SJSA1 (cell line): ENCODE measurements at places on chromosomes 3 and 15.

DNA sequence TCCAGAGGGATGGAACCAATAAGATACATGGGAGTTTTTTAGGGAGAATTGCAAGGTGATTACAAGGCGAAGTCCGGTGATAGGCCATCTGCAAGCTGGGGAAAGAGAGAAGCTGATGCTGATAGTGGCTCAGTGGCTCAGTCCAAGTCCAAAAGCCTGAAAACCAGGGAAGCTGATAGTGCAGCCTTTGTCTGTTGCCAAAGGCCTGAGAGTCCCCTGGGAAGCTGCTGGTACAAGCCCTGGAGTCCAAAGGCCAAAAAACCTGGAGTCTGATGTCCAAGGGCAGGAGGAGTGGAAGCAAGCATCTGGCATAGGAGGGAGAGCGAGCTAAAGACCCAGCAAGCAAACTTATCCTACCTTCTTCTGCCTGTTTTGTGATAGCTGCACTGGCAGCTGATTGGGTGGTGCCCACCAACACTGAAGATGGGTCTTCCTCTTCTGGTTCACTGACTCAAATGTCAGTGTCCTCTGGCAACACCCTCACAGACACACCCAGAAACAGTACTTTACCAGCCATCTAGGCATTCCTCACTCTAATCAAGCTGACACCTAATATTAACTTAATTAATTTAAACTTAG, 16.7 kb downstream of the TFG start:
- no peak for DNase-seq

DNA sequence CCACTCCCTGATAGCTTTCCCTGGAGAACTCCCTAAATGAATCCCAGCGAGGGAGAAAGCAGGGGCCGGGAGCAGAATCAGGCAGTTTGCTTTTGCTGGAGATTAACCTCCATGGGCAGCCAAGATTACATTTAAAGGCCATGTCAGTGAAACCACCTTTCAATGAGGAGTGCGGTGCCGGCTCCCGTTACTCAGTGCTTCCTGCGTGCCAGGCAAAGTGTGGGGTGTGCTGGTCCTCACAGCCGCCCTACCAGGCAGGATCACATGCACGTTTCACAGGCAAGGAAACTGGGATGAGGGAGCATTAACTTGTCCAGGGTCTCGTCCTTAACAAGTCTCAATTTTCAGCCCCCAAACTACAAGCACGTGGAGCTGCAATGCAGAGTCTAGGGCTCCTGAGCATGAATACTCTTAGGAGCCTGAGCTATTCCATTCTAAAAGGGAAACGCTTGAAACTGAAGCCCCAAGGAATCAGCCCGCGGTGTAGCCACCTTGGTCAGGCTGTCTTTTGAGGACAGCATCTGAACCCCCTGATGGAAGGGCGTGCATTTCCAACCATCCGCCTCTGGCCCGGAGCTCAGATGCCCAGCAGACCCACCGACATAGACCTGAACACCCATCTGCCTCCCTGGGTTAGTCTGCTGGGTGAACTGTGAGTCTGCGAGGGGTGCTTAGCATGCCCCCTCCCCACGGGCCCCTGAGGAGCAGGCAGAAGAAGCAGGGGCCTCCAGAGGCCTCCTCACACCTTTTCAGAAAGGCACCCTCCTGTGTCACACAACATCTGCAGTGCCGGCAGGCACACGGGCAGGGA, 5.6 kb downstream of the IGDCC3 start:
- DNase-seq = no peak

GRCh38 chr3:122331886-122332285, 6.8 kb downstream of the CSTA start:
- DNase-seq = no peak

DNA sequence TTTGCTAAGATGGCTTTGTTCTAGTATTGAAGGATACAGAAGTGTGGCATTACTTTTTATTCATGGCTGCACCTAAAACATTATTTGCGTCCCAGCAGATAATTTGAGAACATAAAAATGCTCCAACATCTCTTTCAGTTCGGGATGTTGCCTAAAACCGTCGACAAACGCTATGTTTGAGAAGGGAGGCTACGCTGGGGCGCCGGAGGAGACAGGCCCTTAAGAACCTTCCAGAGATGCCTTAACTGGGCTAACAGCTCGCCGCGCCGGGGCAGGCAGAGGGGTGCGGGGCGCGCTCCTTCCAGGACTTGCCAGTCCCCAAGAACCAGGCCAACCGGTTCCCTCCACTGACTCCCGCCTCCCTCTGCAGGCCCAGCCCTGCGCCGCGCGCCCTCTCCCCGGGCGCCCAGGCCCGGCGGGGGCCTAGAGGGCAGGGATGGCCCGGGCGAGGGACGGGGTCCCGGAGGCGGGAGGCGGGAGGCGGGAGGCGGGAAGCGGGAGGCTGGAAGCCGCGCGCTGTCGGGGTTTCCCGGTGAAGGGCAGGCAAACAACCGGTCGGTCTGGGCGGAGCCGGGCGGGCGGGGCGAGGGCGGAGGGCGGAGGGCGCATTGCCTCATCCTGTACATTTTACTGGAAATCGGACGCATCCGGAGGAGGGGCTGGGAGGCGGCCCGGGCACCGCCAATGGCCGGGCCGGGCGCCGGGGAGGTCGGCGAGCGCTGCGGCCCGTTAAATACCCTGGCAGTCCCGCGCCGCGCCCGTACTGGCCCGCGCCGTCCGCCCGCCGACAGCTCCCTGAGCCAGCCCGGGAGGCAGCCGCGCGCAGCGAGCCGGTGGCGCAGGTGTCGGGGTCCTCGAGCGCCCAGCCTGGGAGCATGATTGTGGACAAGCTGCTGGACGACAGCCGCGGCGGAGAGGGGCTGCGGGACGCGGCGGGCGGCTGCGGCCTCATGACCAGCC, at the start of gene NFKBIZ:
NFKBIZ (plus strand) TSS at position 761 of the 960 bp plus-strand sequence; CDS start at position 876, 115 bp downstream.
- DNase-seq = peak; percentile 82

DNA sequence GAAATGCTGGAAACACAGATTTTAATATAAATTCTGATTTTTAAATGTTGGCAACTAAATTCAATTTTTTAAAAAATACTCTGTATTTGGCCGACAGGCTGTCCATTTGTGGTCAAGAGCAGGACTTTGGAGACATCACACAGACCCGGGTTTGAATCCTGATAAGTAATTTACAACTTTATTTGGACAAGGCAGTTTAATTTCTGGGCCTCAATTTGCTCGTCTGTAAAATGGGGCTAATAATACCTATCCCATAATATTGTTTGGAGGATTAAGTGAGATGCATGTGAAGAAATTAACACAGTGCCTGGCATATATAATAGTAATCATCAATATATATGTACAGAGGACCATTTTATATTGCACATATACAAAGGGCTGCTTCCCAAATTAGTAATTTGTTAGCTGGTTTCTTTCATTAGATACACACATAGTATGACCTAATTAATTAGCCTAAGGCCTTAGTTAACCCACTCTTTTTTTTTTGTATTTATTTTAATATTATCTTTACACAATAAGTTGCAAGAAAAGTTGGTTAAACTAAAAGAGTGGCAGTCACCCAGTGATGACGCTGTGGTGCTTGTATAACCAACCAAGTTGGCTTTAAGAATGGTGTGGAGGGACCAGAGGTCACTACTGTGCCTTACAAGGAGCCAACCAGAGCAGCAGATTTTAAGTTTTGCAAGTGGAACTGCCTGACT, 665 bp downstream of the PIGB start:
- peak; percentile 7 for DNase-seq

DNA sequence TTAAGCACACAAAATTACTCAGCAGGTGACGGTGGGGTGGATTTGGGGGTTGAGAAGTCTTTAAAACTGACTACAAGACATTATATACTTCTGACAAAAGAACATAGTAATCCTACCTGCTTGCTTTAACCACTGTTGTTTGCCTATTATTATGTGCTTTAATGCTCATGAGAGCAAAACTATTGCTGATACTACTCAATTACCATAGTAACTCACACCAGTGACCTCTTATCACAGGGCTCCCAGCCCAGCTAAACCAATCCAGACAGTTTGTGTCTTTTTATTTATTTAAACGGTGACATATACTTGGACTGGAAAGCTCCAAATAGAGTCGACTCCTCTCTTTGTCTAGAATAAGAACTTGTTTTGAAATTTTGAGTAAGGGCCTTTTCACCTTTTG, 42.8 kb upstream of the FEZF2 start:
- DNase-seq = no peak

DNA sequence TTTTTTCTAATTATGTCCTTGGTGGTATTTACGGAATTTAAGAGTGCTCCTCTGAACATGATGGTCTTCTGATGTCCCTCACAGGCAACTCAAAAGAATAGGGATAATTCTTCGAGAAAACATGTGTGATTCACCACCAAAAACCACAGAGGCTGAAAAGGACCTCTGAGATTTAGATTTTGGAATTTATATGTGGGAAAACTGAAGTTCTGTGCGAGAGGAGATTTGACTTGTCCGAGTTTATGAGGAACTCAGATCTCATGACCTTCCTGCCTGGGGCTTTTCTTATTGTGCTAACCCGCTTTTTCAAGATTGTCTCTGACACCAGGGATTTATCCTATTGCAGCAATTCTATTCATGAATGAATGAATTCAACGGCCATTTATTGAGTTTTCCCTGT, 142.4 kb downstream of the FAM43A start:
- peak; percentile 32 for DNase-seq

DNA sequence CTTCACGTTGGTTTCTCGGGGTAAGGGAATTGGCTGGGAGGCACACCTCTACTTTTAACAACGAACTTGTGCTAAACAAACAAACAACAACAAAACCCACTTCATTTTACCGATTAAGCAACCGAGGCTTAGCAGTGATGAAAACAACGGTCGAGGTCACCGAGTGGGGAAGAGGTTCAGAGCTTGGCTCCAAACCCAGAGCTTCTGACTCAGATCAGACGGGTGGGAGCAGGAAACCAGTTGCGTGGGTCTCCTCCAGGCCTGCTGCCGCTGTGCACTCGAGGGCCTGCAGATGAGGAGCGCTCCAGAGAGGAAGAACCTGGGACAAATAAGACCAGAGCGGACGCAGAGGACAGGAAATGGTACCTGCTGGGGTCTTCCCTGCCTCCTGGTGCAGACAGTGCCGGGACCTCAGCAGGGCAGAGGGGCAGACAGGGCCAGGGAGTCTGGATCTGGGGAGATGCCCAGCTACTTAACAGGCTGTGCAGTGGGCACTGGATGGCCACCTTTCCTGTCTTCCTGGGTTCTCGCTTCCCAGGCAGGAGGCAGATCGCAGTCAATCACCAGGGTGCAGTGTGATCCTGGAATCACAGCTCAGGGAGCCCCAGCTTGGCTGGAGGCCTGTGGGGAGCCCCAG, 99.0 kb upstream of the MEF2A start:
- no peak for DNase-seq

DNA sequence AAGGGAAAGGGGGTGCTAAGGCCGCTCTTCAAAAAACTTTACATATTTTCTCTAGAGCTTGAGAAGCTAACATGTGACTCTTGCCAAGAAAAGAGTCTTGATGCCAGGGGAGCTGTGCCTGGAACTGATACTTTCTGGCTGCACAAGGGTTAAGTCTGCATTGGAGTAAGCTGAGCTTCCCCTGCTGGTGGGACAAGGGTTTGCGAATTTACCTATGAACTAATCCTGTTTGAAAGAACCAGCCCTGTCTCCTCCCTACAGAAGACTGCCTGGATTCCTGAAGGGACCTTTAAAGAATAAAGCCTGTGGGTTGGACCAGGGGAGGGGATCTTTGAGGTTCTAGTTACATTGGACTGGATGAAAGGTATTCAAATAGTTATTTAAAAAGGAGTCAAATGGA, 58.3 kb upstream of the EPHA3 start:
- no peak for DNase-seq

DNA sequence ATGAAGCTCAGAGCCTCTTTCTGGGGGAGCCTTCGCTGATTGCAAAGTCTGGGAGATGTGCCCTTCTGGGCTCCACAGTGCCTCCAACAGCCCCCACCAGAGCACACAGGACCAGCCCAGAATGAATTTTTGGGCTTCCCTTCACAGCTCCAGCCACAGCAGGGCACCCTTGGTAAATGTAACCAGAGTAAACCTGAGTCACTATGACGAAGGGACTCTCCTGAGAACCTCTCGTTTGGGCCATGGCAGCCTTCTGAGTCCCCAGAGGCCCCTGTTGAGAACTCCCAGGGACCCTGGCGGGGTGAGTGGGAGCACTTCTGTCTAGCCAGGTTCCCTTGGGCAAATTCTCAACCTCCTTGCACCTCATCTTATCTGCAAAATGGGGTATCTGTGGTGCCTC, 20.8 kb downstream of the FAM3D start:
- DNase-seq = no peak

GRCh38 chr15:66730168-66731021, 28.4 kb downstream of the SMAD6 start:
- peak; percentile 87 for DNase-seq

DNA sequence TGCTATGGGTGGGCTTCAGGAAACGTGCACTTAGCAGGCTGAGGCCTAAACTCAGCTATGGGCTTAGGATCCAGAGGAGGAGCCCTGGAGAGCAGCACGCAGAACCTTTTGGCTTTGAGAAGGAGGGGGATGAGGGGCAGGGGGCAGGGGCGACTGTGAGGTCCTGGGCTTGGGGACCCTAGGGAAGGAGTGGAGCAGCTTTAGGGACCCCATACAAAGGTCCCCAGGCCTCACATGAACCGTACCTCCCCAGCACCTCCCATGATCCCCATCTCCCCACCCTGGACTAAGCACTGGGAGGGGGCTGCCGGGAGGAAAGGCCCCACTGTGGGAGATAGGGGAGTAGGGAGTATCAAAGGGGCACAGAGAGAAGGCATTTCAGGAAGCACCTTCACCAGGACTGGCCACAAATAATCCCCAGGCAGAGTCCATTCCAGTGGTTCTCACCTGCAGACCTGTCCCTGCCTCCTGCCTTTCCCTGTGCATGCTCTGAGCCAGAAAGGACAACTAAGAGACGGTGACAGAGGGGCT, 62.0 kb upstream of the KLF13 start:
- no peak for DNase-seq

- DNase-seq = no peak
Measured at GRCh38 chr15:26724381-26725150, 48.3 kb downstream of the GABRB3 start.

DNA sequence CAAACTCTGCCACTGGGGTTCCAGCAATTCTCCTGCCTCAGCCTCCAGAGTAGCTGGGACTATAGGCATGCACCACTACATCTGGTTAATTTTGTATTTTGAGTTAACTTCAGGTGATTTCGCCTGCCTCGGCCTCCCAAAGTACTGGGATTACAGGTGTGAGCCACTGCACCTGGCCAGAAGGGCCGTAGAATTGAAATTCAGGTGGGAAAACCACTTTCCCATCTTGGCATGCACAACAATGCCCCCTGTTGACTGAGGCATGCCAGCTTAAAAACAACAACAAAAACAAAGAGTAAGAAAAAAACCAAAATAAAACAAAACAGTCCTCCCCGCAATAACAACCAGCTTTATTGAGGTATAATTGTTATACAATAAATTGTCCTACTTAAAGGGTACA, 32.6 kb upstream of the RAB11A start:
- DNase-seq = no peak

DNA sequence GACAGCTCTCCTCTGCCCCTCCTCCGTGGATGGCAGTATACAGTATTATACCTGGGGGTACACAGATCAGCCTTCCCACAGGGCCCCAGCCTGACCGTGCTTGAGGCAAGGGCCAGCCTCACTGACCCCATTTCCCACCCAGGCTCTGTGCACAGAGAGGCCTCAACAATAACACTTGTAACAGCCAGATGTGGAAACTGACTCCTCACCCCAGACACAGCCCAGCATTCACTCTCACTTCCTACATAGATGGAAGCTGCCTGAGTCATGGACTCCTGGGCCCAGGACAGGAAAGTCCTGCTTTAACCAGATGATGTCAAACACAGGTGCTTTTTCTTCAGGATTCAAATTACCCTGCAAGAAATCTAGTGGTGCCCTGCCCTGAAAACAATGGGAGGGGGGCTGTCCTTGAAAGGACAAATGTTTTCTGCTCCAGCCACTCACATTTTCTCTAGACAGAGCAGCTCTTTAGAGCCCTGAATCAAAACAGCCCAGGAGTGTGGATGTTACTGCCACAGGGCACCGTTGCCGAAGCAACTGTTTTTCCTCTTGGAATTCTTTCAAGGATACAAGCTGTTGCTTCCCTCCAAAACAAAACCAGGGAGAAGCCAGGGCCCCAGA, 16.4 kb downstream of the CCDC12 start:
- DNase-seq = no peak
